ENCODE measurements at places on chromosomes 2 and 18.

GRCh38 chr2:33351781-33352180 is 124.7 kb upstream of the RASGRP3 start:
- no peak for DNase-seq

- no peak for DNase-seq
Measured at GRCh38 chr2:1266351-1266750, 146.9 kb upstream of the TPO start.

DNA sequence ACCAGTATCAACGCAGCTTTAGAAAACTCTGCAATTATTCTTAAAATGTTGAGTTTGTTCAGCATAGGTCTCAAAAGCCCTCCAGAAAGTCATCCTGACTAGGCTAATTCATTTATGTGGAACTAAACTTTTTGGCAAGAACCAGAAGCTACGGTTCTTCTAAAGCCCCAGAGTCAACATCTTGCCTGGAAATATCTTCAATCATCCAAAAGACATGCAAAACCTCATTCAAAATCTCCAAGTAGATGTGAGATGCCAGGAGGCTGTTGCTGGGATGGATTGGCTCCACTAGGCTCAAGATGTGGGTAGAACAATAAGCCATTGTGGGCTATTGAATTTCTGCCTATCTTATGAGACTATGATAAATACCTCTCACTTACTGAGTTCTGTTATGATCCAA is 2.1 kb upstream of the SCG2 start:
- DNase-seq, result no peak

GRCh38 chr2:231212329-231212845 is 14.0 kb downstream of the ARMC9 start:
- no peak for DNase-seq

GRCh38 chr18:44818668-44819403 is 138.1 kb downstream of the SETBP1 start:
- no peak for DNase-seq

GRCh38 chr2:221156062-221156734 is 415.9 kb downstream of the EPHA4 start:
- DNase-seq, result no peak

- no peak for DNase-seq
Measured at GRCh38 chr18:48218285-48219022, 190.7 kb downstream of the ZBTB7C start.

DNA sequence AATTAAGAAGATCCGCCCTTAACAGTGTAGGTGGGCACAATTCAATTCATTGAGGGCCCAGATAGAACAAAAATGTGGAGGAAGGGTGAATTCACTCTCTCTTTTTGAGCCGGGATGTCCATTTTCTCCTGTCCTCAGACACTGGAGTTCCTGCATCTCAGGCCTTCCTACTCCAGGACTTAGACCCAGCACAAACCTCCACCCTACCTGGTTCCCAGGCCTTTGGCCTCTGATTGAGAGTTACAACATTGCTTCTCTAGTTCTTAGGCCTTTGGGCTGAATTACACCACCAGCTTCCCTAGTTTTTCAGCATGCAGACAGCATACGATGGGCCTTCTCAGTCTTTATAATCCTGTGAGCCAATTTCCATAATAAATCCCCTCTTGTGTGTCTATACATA is 87.8 kb upstream of the TMEM17 start:
- DNase-seq, result no peak

Data from brain microvascular endothelial cell (primary cell).